ENCODE measurements at places on chromosomes 3 and 15. TPM values are rescaled to one million over a fixed set of nuclear protein-coding genes. Genes with fewer than 3 reads are reported as not detected.

The LHFPL4 gene
- polyA plus RNA-seq = not detected

The CAPN3 gene
- 3.9 TPM for polyA plus RNA-seq

The ARHGAP11A gene
- 4.6 TPM for polyA plus RNA-seq

The ATR gene
- 7.2 TPM for polyA plus RNA-seq

The PAK6 gene
- polyA plus RNA-seq = not detected
